Femur (tissue), 1 donor: ENCODE measurements at places on chromosomes 3 and 15.

GRCh38 chr15:90064911-90065681, 37.2 kb downstream of the IDH2 start:
- peak; percentile 60 for DNase-seq

DNA sequence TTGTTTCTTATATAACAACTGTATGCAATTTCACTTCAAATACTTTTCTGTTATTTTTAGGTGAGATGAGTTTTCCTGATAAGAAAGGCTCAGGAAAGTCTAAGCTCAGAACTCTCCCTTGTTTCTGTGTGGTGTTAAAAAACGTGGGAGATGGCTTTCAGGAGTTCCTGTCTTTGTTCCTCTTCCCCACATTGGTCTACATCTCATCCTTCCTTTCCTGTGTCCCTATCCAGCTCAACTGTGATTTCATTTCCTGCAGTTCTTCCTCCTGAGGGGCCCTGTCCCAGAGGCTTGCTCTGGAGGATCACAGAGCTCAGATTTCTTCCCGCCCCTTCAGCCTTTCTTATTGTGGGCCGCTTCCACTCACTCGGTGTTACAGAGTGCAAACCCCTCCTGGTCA, 11.2 kb downstream of the SEC13 start:
- DNase-seq, result no peak

DNA sequence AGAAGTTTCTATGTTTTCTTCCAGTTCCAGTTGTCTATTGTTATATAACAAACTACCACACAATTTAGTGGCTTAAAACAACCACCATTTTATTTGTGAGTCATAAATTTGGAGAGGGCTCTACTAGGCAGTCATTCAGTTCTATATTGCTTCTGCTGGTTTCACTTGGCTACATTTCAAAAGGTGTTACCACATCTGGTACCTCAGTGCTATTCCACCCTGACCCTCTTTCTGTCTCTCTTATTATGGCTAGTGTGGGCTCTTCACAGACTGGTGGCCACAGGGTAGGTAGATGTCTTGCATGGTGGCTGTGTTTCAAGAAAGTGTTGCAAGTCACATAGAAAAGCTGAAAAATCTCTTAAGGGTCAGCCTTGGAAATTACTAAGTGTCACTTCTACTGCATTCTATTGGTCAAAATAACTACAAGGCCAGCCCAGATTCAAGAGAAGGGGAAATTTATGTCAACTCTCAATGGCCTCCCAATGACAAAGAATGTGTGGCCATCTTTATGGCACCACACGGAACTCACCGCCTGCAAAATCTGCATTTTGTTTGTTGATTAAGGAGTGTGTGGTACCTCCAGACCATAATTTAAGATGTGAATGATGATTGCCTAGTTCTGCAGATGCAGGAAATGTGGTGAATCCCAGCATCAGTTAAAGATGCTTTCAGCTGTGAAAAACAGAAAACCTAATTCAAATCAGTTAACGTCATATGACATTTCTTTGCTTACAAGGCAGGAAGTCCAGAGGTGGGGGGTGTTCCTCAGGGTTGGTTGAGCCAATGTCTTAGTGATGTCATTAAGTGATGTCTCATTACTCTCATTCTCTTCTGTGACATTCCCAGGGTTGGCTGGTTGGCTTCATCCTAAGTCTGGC, 105.8 kb upstream of the RASGRP1 start:
- DNase-seq, result no peak

- no peak for DNase-seq
Measured at GRCh38 chr15:91291673-91292072, 191.6 kb downstream of the SV2B start.

- DNase-seq, result no peak
Measured at GRCh38 chr15:74897300-74897701, 7.5 kb downstream of the MPI start.

GRCh38 chr3:72127844-72128243, 342.9 kb upstream of the PROK2 start:
- no peak for DNase-seq

GRCh38 chr15:75578173-75578947, 755 bp downstream of the PTPN9 start:
- DNase-seq, result peak; percentile 42

DNA sequence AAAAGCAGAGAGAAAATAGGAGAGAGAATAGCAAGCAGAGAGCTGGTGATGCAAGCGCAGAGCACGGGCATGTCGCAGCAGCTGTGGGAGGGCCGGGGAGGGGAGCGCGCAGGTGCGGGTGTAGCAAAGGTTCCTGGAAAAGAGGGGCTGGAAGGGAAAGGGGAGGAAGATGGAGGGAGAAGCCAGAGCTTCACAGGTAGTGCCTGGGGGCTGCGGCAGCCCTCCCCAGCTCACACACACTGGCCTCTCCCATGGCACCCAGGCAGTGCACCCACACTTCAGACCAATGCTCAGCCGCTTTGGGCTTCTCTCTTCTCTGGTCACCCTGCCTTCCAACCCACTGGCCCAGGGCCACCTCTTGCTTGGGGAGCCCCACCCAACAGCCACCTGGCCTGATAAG, 72.1 kb downstream of the ADAMTS7 start:
- DNase-seq, result no peak

GRCh38 chr3:182185313-182185712, 473.6 kb downstream of the SOX2 start:
- no peak for DNase-seq

- DNase-seq, result no peak
Measured at GRCh38 chr3:39272191-39272590, 7.6 kb downstream of the CX3CR1 start.

DNA sequence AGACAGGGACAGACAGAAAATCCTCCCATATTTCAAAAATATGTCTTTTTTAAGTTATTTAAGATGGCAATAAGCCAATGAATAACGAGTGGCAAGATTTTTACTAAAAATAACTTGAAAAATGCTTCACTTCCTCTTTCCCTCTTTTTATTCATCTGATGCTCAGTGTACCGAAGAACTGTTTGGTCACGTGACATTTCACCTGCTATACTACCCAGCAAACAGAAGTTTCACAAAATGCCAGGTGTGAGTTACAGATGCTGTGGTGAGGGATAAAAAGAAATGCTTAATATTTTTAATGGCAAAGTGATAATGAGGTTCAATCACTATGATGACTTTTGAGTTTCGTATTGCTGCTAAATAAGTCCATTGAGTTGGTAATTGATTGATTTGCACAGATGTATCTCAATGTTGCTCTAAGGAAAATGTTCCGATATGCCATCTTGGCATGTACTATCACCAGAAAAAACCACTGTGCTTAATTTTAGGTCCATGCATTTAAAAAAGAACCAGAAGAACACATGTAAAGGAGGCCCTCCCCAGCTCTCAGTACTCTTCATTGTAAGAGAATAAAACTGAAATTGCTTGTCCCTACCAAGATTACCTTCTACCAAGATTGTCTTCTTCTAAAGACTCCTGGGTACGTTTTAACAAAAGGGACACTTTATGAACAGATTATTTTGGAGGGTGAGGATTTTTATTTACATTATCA, 26.0 kb upstream of the SEC62 start:
- no peak for DNase-seq

DNA sequence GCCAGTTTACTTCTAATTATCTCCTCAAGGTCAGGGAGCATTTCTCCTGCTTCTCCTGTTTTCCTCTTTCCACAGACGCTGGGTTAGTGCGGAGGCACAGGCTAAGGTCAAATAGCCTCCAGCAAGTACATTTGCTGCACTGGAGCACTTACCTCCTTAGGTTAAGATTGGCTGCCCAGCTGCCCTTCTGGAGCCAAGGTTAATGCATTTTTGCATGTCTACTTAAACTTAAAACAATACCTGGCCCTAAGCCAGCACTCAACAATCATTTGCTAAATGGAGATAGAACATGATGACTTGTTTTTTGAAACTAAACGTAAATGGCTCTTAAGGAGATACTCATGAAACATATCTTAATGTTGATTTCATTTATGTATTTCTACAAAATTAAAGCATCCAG, 83.5 kb downstream of the SSR3 start:
- no peak for DNase-seq

- no peak for DNase-seq
Measured at GRCh38 chr3:18349197-18349798, 75.8 kb downstream of the SATB1 start.

DNA sequence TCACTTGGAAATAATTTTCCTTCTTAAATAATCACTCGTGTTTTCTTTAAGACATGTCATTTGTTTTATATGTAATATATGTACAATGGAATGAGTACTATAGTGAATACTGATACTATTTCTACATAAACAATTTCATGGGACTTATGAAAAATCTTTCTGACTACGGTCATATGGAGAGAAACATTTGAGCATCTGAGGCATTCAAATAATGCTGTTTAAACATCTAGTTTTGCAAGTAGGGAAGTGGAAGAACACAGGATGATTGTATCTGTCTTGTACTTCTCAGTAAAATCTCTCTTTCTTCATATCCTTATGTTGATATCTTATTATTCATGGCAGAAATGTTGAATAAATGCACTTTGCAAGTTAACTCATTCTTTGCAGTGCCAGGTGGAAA, 599.5 kb upstream of the KCNMB2 start:
- no peak for DNase-seq

DNA sequence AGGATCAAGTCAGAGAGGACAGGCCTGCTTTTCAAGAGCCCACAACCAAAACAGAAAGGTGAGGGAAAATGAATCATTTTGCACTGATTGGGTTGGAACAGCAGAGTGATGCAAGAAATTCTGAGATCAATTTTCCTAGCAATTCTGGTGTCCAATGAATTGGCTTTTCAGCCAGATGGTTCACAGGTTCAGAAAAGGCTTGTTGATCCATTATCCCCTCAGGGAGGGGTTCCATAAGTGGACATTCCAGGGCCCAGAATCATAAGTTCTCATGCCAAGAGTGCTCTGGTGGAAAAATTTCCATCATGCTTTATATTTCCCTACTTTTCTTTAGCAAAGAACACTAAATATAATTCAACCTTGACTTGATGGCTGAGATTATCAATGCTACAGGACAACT, 16.2 kb downstream of the RBP2 start:
- DNase-seq, result no peak

GRCh38 chr3:119258915-119259314, 18.2 kb upstream of the B4GALT4 start:
- DNase-seq, result no peak

DNA sequence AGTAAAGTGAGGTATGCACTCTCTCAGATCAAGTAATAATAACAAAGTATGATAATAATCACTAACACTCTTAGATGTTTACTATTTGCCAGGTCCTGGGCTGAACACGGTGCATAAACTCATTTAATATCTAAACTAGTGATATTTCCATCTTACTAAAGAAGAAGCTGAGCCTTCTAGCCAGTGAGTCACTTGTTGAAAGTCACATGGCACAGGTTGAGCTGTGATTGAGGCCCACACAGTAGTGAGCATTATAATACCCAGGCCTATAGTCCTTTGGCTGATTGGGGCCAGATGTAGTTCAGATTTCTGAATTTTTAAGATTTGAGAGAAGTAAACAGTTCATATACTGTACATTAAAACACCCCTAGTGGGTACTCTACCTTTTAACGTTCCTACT, 93.2 kb upstream of the CCDC80 start:
- no peak for DNase-seq

DNA sequence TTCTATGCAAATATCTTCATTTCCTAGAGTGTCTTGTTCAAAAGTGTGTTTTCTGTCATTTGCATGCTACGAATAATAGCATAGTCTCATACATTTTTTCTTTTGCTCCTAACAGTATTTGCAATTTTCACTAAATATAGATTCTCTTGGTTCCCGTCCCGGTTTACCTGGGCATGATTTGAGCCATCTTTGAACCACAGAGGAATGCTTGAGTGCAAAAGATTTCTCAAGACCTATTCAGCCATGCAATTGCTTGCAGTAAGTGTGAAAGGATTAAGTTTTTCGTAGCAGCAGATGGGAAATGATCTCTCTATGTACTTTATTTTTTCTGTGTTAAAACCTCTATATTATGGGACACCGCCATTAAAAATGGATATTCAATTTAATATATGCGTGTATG, 733.0 kb downstream of the ZPLD1 start:
- no peak for DNase-seq

DNA sequence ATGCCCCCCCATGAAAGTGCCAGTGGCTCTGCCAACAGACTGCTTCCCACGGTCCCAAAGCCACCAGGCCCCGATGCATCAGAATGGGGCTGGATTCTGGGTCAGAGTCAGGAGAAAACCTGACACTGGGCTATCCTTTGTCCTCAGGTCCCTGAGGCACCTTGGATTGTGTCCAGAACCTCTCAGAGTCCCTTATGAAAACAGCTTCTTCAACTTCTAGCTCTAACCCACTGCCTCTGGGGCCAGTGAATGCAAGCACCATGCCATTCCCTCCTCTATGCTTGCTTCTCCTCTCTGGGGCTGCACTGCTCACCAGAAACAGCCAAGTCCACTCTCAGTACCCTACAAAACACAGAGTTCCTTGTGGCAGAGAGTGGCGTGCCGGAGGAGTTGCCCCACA, 9.9 kb downstream of the CRABP1 start:
- no peak for DNase-seq

DNA sequence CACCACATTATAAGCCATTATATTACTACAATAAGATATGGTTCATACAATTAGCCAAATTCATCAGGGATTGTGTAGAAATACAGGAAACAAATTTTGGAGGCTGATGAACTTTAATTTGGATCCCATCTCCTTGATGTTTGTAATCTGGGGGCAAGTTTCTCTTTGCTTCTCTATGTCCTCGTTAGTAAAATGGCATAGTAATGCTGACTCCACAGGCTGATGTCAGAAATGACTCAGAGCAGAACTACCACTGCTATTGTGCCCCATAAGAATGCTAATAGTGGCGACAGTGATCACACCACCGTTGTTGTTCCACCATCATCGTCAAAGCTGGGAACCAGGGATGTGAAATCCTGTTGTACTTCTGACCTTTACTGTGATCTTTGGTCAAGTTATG, 722.3 kb upstream of the LMCD1 start:
- no peak for DNase-seq

- no peak for DNase-seq
Measured at GRCh38 chr3:73197187-73197586, 135.7 kb downstream of the EBLN2 start.

DNA sequence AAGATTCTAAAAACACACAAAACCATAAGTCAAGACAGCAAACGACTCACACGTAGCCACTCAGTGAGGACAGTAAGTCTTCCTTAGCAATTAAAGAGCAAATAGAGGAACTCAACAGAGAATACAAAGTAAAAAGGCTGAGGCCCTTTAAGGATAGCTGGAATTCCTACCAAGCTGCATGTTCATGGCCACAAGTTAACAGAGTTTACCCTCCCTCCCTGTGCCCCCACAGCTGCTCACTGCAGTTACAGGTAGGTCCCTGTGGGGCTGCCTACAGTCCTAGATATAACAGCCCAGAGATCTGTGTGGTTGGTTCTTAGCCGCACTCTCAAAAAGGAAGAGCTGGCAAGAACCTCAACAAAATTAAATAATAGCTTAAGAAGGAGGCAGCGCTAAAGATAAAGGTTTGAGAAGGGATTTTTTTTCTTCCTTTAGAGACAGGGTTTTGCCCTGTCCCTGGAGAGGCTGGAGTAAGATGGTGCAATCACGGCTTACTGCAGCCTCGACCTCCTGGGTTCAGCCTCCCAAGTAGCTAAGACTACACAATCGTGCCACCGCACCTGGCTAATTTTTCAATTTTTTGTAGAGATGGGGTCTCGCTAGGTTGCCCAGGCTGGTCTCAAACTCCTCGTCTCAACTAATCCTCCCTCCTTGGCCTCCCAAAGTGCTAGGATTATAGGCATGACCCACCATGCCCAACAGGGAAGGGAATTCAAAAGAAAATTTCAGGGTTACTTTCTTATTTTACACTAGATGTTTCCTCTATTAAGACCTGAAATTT, 19.3 kb downstream of the SFMBT1 start:
- no peak for DNase-seq

- DNase-seq, result no peak
Measured at GRCh38 chr3:64741341-64741740, 53.5 kb upstream of the ADAMTS9 start.

- DNase-seq, result no peak
Measured at GRCh38 chr3:153885359-153885758, 235.8 kb upstream of the ARHGEF26 start.
